HEK293T (cell line): ENCODE measurements at places on chromosomes 5 and 9.

- DNase-seq, result peak; percentile 17
These were observed 61.5 kb downstream of the LNPEP start for GRCh38 chr5:96997265-96997859.

DNA sequence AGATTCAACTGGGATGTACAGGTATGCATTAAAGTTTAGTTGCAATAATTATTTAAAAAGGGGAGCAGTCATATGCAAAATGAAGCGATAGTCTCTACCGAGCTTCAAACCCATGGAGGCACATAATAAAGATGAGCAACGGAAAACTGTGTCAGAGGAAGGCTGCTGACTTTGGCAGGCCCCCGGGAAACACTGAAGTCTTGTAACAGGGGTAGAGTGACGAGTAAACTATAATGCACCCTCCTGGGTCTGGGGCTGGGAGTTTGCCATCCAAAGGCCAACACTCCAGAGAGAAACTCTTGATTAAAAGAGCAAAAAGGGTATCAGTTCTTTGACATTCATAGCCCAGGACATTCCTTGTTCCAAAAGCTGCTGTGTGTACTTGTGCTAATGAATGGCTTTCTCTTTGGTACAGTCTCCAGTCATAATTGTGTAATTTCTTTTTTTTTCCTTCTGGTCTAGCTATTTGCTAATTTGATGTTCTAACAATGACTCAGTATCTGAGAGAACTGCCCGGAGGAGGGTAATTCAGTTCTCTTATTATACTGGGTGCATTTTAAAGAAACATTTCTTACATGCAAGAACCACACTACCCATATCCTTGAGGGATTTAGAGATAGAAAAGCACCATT lies 59.2 kb downstream of the TNC start:
- DNase-seq, result no peak

DNA sequence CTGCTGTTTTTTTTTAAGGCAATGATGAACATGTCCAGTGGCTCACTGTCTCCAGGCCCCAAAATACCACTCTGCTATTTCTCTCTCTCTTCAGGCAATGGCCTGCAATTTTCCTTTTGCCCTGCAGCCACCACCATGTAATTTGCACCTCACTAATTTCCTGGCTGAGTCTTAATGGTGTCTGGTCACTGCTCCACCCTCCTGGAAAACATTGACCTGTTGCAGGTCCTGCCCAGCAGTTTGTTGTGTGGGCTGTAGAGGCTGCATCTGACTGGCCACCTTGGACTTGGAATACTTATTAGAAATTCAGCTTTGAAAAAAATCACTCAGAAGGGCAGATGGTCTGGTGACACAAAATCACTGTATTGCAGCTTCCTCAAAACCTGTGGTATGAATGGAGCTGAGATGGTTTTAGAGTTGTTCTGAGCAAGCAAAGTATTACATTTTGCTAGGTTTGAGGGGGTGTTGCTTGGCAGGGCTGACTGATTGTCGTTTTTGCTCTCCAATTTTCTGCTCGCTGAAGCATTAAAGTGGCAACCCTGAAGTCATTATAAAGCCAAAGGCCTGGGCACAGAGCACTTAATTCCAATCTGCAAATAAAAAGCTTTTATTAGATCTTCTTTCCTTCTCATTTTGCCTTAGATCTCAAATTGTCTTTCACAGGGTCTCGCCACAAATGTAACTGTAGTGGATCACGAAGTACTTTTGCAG lies 134.8 kb downstream of the TMEM174 start:
- no peak for DNase-seq

DNA sequence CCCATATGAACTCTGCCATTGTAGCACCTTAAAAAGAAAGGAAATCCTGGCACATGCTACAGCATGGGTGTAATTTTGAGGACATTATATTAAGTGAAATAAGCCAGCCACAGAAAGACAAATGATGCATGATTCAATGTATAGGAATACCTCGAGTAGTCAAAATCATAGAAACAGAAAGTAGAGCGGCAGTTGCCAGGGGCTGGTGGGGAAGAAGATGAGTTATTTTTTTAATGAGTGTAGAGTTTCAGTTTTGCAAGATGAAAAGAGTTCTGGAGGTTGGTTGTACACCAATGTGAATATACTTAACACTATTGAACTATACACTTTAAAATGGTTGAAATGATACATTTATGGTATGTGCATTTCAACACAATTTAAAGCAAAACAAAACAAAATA lies 133.0 kb downstream of the ZDHHC21 start:
- DNase-seq, result no peak

DNA sequence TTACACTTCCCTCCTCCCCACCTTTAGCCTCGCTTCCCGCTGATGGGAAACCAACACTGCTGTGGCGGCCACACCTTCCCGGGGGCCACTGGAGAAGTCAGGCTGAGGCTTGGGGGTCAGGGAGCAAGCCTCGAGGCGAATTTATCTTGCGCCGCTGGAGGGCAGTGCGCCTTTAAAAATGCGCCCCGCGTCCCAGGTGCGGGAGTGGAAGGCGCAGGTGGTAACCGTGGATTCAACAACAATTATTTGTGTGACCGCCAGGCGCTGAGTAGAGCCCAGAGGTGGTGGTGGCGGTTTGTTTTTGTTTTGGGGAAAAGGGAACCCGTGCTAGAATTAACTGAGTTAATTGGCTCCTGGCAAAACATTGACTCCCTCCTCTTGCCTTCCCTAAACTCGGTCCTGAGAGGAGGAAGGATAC lies 1.1 kb downstream of the CFAP77 start:
- DNase-seq, result peak; percentile 40

GRCh38 chr5:171122372-171122771 lies 186.7 kb upstream of the TLX3 start:
- DNase-seq, result no peak

- DNase-seq, result no peak
These were observed 50.1 kb upstream of the ADRB2 start for GRCh38 chr5:148776261-148776660.

DNA sequence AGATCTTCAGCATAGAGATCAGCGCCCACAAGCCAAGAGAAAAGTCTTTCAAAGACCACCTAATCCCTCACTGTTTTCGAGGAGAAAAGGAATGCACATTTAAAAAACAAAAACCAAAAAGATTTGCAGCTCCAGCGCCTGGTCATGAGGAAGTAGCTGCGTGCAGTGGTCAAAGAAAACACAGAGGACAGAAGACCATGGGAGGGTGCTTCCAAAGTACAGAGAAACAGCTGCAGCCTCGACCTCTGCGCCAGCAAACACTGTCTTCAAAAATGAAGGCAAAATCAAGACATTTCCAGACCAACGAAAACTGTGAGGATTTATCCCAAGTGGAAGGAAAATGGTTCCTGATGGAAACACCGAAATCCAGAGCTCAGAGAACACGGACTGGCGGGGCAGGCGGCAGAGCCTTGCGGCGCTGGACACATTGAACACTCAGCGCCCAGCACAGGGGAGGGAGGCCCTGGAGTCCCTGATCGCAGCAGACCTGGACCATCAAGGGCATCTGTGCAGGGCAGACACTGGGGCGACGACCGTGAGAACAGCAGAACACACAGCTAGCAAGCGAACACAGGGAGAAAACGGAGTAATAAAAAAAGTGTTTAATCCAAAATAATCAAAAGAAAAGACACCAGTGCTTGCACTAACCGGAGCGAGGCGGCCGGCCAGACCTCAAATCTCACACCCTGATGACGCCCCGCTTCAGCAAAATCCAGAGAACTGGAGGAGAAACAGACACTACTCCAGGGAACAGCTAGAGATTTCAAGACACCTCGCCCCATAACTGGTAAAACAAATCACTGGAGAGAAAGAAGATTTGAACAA lies 12.6 kb upstream of the SLC12A7 start:
- no peak for DNase-seq

DNA sequence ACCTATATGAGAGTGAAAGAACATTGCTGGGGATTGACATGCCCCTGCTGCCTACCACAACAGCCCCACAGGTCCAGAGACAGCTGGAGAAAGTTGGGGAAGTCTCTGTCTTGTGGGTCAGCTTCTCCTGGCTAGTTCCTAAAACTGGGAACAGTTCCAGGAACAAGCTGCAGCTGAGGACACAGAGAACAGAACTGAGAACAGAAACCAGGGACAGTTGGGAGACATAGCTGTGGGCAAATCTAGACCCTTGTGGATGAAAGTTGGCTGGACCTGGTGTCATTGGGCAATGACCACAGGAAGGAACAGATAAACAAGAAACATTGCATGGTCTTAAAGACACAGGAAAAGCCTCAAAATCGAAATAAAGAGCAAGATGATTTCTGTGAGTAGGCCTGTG lies 58.3 kb upstream of the MOCS2 start:
- DNase-seq, result no peak

DNA sequence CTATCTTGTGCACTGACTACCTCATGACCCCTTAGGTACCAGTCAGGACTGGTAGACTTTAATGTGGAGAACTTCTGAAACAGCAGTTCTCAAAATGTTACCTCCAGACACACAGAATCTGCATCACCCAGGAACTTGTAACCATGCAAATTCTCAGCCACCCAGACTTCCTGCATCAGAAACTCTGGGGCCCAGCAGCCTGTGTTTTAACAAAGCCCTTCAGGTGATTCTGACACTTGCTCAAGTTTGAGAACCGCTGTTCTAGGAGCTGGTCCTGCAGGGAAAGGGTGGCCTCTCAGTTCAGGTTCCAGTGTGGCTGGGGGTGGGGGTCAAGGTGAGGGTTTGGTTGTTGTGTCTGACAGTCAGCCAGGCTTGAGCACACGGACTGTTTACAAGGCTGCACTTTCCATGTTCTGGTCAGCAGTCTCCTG lies 28.4 kb downstream of the ZFP62 start:
- no peak for DNase-seq

DNA sequence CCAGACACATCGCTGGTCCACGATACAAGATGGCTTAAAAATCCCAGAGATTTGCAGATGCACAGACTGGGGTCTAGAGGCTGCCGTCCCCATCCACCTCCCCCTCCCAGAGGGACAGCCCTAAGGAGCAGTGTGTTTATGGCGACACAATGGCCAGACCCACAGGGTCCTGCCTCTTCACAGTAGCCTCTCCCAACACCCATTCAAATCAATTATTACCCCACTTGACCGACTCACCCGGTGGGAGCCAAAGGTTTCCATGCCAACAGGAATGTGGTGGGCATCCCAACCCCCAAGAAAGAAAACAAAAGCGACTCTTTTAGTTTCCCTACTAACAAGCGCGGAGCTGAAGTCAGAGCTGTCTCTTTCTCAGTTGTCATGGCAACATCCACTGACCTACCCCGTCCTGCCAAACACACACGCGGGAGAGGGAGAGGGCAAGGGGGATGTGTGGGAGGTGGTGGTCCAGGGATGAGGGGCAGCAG lies 209.0 kb downstream of the TTLL11 start:
- DNase-seq, result no peak

- DNase-seq, result no peak
These were observed 2.5 kb downstream of the ASS1 start for GRCh38 chr9:130447193-130447816.

DNA sequence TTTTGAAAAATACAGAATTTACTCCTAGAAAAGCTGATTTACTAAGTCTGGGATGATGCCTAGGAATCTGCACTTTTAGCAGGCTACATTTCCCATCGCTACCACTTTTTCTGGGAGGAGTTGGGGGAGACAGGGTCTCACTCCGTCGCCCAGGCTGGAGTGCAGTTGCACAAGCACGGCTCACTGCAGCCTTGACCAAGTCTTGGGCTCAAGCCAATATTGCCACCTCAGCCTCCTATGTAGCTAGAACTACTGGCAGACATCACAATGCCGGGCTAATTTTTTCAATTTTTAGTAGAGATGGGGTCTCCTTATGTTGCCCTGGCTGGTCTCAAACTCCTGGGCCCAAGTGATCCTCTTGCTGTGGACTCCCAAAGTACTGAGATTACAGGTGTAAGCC lies 85.9 kb downstream of the NR6A1 start:
- no peak for DNase-seq

GRCh38 chr9:107929443-107929842 lies 439.9 kb upstream of the KLF4 start:
- DNase-seq, result no peak

GRCh38 chr9:121476156-121476555 lies 23.5 kb downstream of the GGTA1 start:
- DNase-seq, result no peak

- DNase-seq, result peak; percentile 41
These were observed 404.6 kb downstream of the CSNK1G3 start for GRCh38 chr5:123916345-123917121.

GRCh38 chr5:133316346-133317343 lies 264.8 kb downstream of the HSPA4 start:
- DNase-seq, result peak; percentile 50

DNA sequence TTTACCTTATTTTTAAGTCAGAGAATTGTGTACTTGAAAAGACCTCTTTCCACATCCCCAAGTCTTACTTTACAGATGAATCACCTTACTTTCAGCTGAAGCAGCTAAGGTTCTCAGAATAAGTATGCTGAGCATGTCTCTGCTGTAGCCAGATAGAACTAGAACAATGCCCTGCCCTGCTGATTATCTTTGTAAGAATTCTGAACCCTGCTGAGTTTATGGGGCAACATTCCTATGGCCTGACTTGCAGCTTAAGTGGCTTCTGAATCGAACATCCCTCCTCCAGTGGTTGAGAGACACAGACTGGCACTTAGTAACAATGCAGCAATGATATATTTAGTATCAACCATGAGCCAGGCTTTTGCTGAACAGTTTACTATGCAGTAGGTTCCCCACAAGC lies 592.0 kb upstream of the WWC1 start:
- peak; percentile 50 for DNase-seq

- DNase-seq, result no peak
These were observed 51.0 kb upstream of the FGF10 start for GRCh38 chr5:44440186-44440585.

GRCh38 chr5:123120197-123120596 lies 31.2 kb downstream of the PRDM6 start:
- peak; percentile 57 for DNase-seq

GRCh38 chr5:131064669-131065371 lies 100.2 kb downstream of the HINT1 start:
- no peak for DNase-seq

DNA sequence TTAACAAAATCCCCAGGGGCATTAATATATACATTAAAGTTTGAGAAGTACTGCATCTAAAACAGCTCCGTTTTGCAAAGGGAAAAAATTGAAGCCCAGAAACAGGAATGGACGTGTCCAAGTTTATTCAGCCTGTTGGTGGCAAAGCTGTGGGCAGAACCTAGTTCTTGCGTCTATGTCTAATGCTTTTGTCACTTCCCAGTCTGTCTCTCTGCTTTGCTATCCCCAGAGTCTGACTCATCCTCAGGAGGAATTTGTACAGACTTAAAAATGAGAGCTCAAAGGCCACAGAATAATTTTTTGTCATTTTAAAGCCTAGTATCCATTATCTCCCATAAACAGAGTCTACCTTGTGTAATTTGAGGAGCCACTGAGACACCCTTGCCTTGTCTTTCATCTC lies 330.9 kb upstream of the GRIA1 start:
- DNase-seq, result no peak

- no peak for DNase-seq
These were observed 28.3 kb downstream of the TPD52L3 start for GRCh38 chr9:6356441-6356840.

GRCh38 chr5:117652036-117652957 lies 1077.7 kb upstream of the SEMA6A start:
- DNase-seq, result no peak

- DNase-seq, result no peak
These were observed 211.9 kb upstream of the TRPM3 start for GRCh38 chr9:71333321-71333720.
